ENCODE measurements at places on chromosomes 7 and 10.

DNA sequence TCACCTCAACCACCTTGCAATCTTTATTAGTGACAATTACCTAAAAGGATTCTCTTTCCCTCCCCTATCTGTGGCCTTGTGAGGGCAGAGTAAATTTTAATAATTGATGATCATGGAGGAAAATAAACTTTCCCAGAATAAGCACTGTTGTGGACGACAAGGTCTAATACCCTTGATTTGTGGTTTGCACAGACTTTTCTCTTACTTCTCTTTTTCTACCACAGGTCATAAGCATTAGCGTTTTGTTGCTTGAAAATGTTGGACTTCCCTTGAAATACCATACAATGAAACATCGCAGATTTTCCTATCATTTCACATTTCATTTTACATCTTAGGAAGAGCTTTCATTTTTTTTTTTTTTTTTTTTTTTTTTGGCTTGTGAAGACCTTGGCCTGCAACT lies 188.1 kb upstream of the TMEM72 start:
- no peak for DNase-seq

GRCh38 chr10:120503689-120504088 lies 46.7 kb downstream of the PLPP4 start:
- DNase-seq: no peak

DNA sequence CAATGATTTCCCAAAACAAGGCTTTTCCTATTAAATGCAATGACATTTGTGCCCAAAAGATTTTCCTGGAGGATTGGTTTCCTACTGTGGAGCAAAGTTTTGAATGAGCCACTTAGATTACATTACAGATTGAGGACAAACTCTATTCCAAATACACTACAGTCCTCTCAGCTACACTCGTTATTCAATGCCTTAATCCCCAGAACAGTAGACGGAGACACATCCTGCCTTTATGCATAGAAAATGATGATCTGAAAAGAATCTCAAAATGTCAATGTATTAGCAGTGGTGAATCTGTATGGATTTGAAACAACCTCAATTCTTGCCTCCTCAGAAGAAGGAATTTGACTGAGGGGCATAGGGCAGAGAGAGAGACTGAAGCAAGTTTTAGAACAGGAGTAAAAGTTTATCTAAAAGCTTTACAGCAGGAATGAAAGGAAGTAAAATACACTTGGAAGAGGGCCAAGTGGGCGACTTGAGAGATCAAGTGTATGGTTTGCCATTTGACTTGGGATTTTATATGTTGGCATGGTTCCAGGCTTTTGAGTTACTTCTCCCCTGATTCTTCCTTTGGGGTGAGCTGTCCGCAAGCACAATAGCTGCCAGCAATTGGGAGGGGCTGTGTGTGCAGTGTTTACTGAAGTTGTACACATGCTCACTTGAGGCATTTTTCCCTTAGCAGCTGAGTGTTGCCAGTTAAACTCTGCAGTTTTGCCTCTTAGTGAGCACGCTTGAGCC lies 891.9 kb upstream of the MBL2 start:
- no peak for DNase-seq

DNA sequence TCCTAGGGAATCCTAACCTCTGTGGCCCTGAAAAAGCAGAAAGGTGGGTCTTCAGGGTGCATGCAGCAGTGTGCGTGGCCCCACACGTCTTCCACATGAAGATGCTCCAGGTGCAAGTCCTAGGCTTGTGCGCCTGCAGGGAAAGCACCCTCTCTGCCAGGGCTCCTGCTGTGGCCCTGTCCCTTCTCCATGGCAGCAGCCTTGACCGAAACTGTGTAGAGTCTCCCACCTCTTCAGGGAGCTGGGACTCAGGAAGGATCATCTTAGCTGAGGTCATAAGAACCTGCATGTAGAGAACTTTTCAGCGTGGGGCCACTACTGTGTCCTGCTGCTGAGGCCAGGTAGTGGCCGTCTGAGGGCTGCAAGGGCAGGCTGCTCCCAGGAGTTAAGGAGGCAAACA lies 6.3 kb upstream of the CSGALNACT2 start:
- DNase-seq: no peak

GRCh38 chr10:7789390-7789789 lies 1.4 kb downstream of the ATP5F1C start:
- DNase-seq: no peak

DNA sequence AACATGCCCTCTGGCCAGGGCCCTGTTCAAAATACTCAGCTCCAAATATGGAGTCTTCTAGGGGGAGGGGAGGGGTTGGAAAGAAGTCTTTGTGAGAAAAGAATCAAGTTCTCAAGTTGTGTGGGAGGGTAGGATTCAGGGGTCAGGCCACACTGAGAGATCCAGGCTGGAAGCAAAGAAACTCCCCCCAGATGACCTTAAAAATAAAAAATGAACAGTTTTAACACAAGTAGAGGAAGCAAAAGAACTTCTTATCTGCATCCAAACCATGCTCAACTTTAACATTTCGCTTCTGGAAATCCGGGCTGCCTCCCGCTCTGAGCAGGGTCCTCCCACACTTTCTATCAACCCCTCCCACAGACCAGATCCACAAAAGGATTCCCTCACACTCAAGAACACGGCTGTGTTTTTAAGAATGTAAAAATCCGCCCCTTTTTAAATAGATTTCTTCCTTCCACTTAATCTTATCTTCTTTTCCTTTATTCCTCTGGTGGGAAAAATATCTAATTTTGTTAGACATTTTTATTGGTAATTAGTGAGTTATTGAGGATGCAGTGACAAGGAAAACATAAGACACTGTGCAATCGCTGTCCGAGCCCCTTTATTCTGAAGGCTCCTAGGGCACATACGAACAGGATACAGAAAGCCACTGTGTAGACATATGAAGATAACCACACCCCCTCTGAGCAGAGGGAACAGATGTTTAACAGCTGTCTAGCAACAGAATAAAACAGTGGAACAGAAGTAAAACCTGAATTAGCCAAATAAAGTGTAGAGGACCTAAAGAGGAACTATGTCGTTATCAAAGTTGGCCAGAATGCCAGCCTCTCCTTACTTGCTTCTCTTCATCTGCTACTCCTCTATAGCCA lies 43.8 kb downstream of the CYTH3 start:
- DNase-seq: no peak

GRCh38 chr7:140607441-140607989 lies 33.1 kb downstream of the DENND2A start:
- DNase-seq: peak; percentile 83

DNA sequence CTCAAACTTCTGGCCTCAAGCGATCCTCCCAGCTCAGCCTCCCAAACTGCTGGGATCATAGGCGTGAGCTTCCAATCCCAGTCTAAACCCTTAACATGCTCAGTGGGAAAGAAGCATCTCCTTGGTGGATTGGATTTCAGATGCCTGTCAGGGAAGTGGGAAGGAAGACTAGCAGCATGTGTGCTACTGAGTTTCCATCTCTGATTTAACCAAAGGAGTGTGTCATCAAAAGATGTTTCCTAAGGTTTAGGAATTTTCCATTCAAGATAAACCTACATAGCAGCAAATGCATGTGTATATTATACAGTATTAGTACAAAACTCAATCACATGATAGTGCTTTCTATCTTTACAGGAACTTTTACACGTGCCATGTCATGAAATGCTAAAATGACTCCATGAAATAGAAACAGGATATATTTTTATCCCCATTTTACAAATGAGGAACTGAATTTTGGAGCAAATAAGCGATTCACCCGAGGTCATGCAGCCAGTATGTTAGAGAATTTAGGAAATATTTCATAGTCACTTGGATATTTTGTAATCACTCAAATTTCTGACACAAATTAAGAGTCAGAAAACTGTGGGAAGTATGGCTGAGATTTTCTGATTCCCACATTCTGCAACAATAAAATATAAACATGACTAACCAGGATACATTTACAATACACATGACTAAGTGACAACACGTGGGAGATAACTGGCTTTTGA lies 11.4 kb upstream of the TMEM26 start:
- DNase-seq: no peak

DNA sequence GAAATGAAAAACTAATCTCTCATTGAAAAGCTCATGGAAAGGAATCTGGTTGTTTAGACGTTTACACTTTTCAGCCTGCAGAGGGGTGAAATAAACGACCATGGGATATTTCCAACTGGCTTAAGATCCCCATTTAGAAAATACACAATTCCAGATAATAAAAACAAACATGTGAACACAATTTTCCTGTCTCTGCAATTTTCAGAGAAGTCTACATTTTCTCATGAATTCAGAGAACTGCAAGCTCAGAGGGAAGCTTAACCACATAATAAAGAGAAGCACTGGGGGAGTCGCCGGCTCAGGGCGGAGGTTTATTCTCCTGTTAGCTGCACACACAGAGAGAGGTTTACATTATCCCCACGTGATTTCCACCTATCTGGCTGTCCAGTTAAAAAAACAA lies 215.2 kb downstream of the FANK1 start:
- no peak for DNase-seq

- no peak for DNase-seq
Measured at GRCh38 chr7:158724658-158725505, 20.3 kb upstream of the NCAPG2 start.

DNA sequence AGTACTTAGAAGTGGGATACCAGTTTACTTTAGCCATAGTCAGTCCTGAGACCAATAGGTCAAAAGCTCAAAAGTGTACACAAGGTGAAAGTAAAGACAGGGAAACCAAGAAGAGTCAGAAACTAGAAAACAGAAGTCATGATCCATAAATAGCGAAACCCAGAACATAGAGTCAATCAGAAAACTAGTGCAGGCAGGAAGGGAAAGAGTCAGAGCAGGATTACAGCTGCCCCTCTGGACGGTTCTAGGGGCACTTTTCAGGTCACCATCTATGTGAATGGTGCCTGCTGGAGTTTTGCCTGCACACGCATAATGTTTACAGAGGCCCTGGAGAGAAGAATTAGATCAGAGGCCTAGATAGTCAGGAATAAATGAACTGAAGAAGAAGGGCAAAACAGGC lies 22.4 kb upstream of the DMTF1 start:
- DNase-seq: no peak

DNA sequence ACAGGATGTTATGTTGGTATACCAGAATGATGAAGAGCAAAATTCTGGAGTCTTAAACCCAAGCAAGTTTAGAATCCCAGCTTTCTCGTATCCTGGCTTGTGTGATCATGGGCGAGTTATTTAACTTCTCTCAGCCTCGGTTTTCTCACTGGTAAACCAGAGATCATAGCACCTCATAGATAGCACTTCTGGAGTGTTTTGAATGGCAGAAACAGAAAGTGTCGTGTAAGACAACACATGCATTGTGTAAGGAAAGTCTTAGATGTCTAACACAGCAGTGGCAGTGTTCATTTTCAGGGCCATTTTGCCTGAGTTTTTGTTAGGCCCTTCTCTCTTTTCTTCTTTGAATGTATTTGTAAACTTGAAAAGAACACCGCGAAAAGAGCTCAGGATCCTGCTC lies 465.1 kb downstream of the AUTS2 start:
- DNase-seq: no peak

- no peak for DNase-seq
Measured at GRCh38 chr10:107434854-107435253, 270.3 kb upstream of the SORCS1 start.

GRCh38 chr10:124723826-124724225 lies 20.4 kb downstream of the FAM53B start:
- DNase-seq: no peak

- no peak for DNase-seq
Measured at GRCh38 chr10:32618482-32618881, 172.5 kb downstream of the CCDC7 start.

DNA sequence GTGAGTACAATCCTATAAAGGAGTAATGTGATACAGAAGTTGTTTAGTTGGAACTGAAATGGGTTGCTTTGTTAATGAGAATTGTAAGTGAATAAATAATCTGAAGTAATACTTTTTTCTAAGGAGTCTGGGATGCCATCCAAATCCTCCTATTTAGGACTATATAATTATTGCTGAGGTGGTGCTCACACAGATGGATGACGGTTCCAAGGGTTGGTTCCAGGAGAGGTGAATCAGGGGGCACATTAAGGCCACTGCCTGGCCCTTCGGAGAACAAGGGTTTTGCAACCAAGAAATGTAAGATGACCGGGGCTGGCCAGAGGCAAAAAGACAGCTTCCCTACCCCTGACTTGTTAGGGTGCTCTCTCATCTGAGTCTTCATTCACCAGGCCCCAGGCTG lies 352.7 kb downstream of the PHTF2 start:
- DNase-seq: peak; percentile 24

- DNase-seq: no peak
Measured at GRCh38 chr7:37920849-37921805, 687 bp downstream of the EPDR1 start.

DNA sequence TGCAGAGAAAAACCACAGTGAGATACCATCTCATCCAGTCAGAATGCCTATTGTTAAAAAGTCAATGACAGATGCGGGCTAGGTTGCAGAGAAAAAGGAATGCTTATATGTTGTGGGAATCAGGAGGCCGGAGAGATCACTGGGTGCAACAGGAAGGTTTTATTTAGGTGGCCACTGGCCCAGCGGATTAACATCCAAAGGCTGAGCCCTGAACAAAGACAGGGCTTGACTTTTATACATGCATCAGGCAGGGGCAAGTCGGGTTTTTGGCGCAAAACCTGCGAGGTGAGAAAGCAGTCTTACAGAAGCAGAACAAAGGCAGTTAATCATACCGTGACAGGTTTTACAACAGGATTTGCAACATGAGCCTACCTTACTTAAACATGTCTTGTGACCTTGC lies 620 bp downstream of the ZNF117 start:
- DNase-seq: no peak

GRCh38 chr7:32059289-32060011 lies 10.8 kb downstream of the PDE1C start:
- DNase-seq: no peak

DNA sequence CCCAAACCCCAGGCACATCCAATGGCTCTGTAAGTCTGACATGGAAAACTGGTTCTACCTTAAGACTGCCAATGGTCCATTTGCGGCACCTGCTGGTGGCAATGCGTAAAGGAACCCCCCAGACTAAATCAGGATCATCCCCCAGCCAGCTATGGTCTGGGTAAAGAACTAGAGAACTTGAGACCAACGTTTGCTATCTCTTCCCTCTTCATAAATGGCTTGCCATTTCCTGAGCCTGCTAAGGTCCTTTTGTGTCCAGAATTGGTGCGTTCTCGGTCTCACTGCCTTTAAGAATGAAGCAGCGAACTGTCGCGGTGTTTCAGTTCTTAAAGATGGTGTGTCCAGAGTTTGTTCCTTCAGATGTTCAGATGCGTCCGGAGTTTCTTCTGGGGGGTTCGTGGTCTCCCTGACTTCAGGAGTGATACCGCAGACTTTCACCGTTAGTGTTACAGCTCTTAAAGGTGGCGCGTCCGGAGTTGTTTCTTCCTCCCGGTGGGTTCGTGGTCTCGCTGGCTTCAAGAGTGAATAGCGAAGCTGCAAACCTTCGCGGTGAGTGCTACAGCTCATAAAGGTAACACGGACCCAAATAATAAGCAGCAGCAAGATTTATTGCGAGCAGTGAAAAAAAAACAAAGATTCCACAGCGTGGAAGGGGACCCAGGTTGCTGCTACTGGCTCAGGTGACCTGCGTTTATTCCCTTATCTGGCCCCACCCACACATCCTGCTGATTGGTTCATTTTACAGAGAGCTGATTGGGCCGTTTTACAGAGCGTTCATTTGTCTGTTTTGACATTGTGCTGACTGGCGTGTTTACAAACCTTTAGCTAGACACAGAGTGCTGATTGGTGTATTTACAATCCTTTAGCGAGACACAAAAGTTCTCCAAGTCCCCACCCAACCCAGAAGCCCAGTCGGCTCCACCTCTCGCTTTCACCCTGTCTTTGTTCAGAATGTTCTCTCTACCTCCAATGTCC lies 95.4 kb downstream of the ELMO1 start:
- DNase-seq: no peak

Data from hippocampal formation (tissue), 2 donors.